T-helper 2 cell treated with Interferon-gamma antibody and Interleukin-4, amounts not matched to agents 5 μg/mL and 100 μg/mL, for 36 hours (primary cell): ENCODE measurements at places on chromosomes 7 and 10.

DNA sequence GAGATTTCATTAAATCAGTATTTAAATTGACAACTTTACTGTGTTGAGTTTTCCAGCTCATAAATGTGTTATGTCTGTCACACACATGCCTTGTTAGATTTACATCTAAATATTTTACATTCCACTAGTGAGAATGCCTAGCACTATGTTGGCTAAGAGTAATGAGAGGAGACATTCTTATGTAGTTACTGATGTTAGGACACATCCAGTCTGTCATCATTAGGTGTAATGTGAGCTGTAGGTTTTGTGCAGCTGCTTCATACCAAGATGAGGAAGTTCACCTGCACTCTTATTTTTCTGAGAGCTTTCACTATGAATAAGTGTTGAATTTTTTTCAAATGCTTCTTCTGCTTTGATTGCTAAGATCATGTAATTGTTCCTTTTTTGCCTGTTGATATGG, 218.0 kb upstream of the IGFBP3 start:
- DNase-seq, result no peak

GRCh38 chr7:139887992-139888481, 59.0 kb downstream of the TBXAS1 start:
- no peak for DNase-seq

GRCh38 chr10:4250587-4250887, 465.5 kb upstream of the KLF6 start:
- DNase-seq, result no peak

- no peak for DNase-seq
These were observed 17.1 kb downstream of the STEAP4 start for GRCh38 chr7:88289564-88290025.

- no peak for DNase-seq
These were observed 147.9 kb downstream of the DGKB start for GRCh38 chr7:14754631-14755030.

GRCh38 chr10:103750836-103751235, 104.5 kb downstream of the SH3PXD2A start:
- DNase-seq, result no peak

- no peak for DNase-seq
These were observed 162.4 kb downstream of the SEMA3E start for GRCh38 chr7:83486536-83486935.

DNA sequence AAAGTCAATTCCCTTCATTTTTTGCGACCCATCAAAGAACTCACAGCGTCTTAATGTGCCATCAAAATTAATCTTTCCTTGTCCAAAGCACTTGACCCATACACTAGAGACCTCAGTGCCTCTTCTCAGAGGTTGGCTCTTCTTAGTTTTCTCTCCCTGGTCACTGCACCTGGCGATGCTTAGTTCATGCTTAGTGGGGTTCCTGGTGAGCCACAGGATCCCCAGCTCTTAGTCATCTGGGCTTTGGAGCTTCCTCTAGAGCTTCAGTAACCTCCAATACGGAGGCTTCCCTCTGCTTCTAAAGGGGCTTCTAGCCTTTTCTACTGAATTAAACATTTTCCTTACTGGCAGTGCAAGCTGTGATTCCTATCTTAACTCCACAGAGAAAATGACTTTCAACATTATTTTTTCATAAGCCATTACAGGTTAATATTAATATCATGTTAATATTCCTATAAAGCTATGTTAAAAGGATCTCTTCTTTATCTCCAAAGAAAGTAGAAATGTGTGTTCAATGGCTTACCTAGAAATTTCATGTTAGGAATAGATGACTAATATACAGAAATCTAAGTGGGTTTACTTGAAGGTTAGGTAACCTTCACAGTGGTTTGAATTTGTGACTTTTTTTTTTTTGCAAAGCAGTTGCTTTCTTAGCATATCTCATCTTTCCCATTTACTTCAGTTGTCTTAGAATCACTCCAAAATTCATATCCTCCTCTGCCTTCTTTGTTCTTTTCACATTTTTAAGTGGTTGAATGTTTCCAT, 295.2 kb downstream of the CAMK1D start:
- no peak for DNase-seq

DNA sequence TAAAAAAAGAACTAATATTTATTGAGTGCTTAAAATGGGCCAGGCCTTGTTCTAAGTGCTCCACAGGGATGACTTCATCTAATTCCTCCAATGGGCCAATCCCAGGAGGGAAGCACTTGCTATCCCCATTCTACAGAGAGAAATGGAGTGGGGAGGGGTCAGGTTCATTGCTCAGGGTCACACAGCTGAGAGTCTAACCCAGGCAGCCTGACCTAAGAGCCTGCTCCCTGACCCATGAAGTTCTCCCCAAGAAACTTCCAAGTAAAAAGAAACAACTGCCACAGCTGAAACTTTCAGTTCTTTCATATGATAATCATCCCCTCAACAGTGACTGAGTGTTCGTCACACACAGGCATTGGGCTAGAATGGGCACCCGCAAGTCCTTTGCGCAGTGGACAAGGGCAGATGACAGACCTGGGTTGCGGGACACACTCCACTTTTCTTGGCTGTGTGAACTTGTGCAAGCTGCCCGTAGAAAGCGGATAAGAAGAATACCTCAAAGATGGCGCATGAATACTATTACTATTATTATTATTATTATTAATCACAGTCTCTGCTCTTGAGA, 39.7 kb downstream of the BEND7 start:
- DNase-seq, result no peak

GRCh38 chr7:47610506-47611044, 28.7 kb upstream of the TNS3 start:
- no peak for DNase-seq

DNA sequence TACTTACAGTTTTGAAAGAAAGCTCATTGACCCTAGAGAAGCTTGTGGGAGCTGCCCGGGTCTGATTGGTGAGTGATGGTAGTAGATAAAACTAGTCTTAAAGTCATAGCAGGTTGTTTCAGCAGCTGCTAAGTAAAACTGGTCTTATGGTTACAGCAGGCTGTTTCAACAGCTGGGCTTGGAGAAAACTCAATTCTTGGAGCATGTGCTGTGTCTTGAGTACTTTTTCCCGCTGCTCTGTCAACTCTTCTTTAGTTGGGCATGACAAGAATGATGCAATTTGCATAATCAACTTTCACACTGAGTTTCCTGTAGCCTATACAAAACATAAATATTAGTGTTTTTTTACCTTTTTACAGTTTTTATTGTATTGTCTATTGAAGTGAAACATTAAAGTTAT, 707.9 kb downstream of the AUTS2 start:
- no peak for DNase-seq

GRCh38 chr7:336810-337566, 47.0 kb downstream of the FOXL3 start:
- DNase-seq, result no peak

DNA sequence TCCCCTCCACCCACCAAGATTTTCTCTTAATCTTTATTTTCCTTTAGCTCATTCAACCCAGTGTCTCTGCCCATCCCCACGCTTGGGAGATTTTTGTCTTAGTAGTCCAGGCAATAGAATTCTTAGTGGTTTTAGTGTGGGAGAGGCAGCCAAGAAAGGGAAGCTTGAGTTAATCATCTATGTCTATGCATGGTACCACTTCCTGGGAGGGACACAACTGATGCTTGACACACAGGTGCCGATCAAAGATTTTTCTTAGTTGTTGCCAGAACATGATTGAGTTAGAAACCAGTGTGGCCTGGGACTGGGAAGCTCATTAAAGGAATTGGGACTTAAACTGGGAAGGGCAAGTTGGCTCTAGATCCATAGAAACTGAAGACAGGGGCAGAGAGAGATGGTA, 3.1 kb downstream of the STRA8 start:
- DNase-seq, result no peak

GRCh38 chr7:23026164-23026563, 12.2 kb upstream of the HYCC1 start:
- DNase-seq, result no peak

DNA sequence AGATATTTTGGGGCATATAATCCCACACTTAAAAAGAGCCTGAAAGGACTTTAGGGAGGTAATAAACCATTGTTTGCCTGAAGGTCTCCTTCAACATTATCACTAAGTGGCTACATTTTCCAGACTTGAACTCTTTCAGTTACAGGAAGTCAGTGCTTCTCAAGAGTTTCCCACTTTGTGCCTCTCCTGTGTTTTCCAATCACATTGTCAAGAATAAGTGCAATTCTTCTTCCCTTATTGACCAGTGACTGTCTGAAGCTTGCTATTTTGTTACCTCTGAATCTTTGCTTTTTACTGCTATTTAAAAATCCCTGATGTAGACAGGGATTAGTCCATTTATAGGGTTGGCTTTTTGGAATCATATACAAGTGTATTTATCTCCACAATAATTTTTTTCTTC, 346.7 kb upstream of the ANKRD30A start:
- no peak for DNase-seq

- DNase-seq, result no peak
These were observed 392.0 kb downstream of the NRG3 start for GRCh38 chr10:82267014-82267413.

DNA sequence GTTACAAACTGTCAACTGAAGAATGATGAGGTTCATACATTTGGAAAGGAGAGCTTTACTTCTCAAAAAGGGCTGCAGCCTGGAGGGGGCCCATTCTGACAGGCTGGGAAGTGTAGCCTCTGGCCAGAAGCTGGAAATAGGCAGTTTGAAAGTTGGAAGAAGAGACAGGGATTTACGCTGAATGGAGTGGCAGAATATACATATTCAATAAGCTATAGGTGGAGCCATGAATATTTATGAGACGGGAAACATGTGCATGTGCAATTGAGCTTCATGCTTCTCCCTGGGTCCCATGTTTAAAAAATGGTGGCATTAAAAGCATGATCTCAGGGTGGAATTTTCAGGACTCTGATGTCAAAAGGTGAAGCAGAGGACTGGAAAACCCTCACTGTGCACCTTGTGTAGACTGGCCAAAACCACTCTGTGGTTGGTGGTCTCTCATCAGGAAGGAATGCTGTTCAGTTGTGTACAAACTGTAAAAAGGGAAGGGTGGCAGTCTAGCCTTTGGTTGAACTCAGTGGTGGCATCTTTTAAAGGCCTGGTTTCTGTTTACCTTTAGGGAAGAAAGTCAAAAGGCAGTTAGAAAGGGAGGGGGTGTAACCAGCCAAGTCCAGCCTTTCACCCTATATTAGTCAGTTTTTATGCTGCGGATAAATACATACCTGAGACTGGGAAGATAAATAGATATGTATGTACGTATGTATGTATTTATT, 7.2 kb upstream of the ACTR3B start:
- DNase-seq, result no peak

DNA sequence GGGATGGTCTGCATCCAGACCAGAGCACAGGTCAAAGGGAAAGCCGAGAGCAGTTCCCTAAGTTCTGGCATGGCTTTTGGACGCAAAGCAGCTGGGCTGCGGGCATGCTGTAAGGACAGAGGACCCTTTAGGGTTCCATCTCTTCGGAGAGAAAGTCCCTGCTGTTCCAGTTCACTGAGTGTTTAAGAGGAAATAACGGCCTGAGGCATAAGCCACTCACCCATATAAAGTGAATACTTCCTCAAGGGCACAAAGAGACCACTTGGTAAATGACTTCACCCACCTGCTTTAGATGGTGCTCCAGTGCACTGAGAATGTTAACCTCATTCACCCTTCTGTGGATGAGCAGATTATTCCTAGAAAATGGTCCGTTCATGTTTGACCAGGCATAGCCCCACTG, 586.7 kb upstream of the GALNT17 start:
- no peak for DNase-seq

GRCh38 chr10:76333326-76333725, 901.9 kb downstream of the LRMDA start:
- DNase-seq, result no peak

DNA sequence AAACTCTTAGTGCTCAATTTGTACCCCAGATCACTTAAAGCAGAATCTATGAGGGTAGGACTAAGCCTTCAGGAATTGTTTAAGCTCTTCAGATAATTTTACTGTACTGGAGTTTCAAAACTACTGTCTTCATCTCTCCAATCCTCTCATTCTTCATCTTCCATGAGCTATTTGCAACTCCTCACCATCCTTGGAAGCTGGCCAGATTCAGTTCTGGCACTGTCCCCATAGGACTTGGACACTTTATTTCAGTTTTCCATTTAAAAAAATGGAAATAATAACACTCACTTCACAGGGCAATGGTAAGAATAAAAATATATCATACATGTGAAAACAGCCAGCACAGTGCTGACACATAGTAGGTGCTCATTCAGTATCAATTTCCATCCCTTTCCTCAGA, 74.6 kb downstream of the PPP1R17 start:
- DNase-seq, result no peak

GRCh38 chr7:128867842-128868623, 5.4 kb downstream of the ATP6V1F start:
- no peak for DNase-seq

- no peak for DNase-seq
These were observed 7.6 kb downstream of the SP8 start for GRCh38 chr7:20779041-20779440.

- DNase-seq, result no peak
These were observed 125.9 kb upstream of the PPIF start for GRCh38 chr10:79221110-79222051.

DNA sequence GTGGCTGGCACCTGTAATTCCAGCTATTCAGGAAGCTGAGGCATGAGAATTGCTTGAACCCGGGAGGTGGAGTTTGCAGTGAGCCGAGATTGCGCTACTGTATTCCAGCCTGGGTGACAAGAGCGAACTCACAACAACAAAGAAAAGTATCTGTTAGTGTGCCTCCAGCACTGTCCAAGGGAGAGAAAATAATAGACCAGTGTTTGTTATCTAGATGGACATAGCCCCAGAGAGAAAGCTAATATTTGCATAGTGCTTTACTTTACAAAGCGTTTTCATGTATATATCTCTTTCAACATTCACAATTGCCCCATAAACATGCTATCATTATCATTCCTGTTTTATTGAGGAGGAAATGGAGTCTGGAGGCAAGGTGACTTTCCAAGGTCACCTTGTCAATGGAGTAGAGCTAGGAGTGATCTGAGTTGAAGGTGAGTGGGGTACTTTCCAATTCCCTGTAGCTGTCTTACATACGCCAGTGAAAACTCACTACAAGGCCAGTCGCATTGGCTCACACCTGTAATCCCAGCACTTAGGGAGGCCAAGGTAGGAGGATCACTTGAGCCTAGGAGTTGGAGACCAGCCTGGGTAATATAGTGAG, 49.7 kb upstream of the KIF5B start:
- DNase-seq, result no peak

DNA sequence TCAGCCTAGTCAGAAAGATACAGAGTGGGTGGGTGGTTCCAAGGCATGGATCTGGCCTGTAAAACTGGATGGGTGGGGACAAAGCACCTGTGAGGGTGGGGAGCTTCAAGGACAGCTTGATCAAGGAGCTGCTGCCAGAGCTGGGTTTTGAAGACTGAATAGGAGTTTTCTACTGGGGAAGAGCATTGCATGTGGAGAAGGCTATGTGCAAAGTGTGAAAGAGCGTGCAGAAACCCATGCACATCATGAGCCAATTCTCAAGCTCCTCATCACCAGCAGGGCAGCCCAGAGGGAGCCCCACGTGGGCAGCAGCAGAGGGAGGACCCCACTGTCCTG, 58.6 kb downstream of the PDGFA start:
- DNase-seq, result no peak

DNA sequence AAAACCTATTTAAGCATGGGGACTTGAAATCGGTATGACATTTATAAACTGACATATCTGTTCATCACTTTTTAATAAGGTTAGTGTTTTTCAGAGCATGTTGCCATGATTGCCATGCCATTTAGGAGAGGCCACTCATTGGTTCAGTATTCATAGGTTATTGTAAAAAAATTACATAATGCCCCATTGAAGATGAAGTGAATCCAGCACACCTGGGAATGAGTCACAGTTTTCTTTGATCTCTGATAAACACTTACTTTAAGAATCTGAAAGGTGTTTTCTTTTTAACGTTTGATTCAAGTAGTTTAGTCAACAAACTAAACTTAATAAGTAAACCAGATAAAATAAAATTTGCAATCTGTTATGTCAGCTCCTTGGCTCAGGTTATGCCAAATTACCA, 278.3 kb downstream of the ARL4A start:
- DNase-seq, result no peak
